ENCODE measurements at places on chromosomes 1 and 21. TPM values are rescaled to one million over a fixed set of nuclear protein-coding genes. Genes with fewer than 3 reads are reported as not detected.
A peak's percentile ranks its signal among the peaks of the same experiment; 100 is the strongest.

C2CD4D gene
- total RNA-seq, result 0.82 TPM

IFNLR1 gene
- total RNA-seq, result 13.0 TPM

SYT2 gene
- total RNA-seq, result 3.9 TPM

ST6GALNAC5 gene
- total RNA-seq, result 10.9 TPM

NECTIN4 gene
- not detected for total RNA-seq

INSRR gene
- total RNA-seq, result not detected

HPCAL4 gene
- not detected for total RNA-seq

NRIP1 gene
- 29.5 TPM for total RNA-seq

DNA sequence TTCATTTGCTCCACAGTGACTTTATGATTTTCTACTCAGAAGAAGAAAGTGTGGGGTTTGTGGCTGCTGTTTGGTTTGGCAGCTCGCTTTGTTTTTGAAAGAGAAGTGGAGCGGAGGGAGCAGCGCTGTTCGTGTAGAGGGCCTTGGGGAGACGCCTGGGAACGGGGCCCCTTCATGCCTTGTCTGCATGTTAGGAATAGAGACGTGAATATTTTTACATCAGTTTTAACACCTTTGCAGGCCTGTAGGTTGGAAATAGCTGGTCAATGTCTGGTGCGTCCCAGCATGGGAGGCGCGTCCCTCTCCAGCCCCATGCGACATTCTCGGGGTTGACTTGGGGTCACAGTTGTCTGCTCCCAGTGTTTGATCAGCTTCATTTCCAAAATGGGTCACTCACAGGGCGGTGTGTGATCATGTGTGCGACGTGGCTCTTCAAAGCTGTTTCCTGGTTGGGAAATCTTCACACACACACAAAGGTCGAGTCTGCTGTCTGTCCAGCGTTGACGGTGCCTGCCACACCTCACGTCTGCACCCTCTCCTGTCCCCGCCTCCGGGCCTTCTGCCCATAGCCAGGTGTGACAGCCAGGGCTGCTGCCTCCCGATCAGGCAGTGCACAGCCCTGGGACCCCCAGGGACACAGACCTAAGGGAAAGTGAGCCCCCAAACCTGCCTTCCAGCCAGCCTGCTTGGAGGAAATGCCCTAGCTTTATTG is 149.2 kb downstream of the PSMG1 start:
- no peak for DNase-seq
- H3K27ac ChIP-seq, result no peak overlapping the region
- peaks cover 7% of the 10 kb centered on the region for H3K4me1 ChIP-seq

- DNase-seq, result no peak
- peaks cover 6% of the 10 kb centered on the region for H3K4me1 ChIP-seq
- H3K27me3 ChIP-seq, result no peaks in the 10 kb centered on the region
- peak overlapping the region; percentile 19 for H3K27ac ChIP-seq
Observed at GRCh38 chr1:234619794-234620247, 9.8 kb upstream of the IRF2BP2 start.

- no peak for DNase-seq
- H3K4me3 ChIP-seq, result no peak overlapping the region
- no peak overlapping the region for H3K27ac ChIP-seq
- peaks cover 29% of the 10 kb centered on the region for H3K27me3 ChIP-seq
- H3K4me1 ChIP-seq, result no peaks in the 10 kb centered on the region
Observed at GRCh38 chr1:112335351-112335750, 60.7 kb upstream of the CTTNBP2NL start.

GRCh38 chr1:153539395-153540093 is 1.2 kb downstream of the S100A5 start:
- H3K27me3 ChIP-seq, result peaks cover 9% of the 10 kb centered on the region
- no peaks in the 10 kb centered on the region for H3K36me3 ChIP-seq
- no peak overlapping the region for H3K27ac ChIP-seq
- H3K4me3 ChIP-seq, result no peak overlapping the region

DNA sequence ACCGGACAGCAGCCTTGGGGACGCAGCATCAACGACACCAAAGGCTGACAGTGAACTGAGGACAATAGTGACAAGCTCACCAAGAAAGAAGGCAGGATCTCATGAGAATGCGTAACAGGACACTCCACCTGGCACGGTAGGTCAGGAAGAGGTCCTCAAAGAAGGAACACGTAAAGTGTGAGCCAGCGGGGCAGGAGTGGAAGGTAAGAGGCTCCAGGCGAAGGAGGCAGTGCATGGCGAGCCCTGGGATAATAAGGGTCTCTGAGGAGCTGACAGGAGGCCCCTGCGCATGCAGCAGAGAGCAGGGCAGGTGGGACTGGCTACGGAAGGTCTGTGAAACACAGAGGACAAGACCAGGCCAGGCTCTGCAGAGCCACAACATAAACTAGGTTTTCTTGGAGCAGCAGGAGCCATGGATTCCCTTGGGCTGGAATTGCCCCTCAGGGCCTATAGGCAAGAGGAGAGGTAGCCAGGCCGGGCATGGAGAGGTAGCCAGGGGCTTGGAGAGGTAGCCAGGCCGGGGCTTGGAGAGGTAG is 8.2 kb downstream of the LSS start:
- peak; percentile 33 for DNase-seq
- no peak overlapping the region for H3K27ac ChIP-seq
- no peaks in the 10 kb centered on the region for H3K27me3 ChIP-seq
- no peaks in the 10 kb centered on the region for H3K4me1 ChIP-seq

DNA sequence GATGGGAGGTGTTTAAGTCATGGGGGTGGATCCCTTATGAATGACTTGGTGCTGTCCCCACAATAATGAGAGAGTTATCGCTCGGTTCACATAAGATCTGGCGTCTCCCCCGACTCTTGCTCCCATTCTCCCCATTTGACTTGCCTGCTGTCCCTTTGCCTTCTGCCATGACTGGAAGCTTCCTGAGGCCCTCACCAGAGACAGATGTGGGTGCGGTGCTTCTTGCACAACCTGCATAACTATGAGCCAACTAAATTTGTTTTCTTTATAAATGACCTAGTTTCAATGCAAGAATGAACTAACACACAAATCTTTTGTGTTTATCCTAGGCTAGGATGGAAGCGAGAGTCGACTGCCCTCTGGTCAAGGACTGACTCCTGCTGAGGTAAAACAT is 31.2 kb upstream of the CDC14A start:
- no peak overlapping the region for H3K4me3 ChIP-seq
- DNase-seq, result no peak
- H3K27ac ChIP-seq, result no peak overlapping the region

- no peak overlapping the region for H3K27ac ChIP-seq
- no peak for DNase-seq
- H3K27me3 ChIP-seq, result peaks cover 11% of the 10 kb centered on the region
- peaks cover 11% of the 10 kb centered on the region for H3K4me1 ChIP-seq
- no peaks in the 10 kb centered on the region for H3K36me3 ChIP-seq
Observed at GRCh38 chr1:51329443-51330325, 678 bp downstream of the TTC39A start.

GRCh38 chr1:232422898-232423297 is 207.0 kb downstream of the SIPA1L2 start:
- peaks cover 84% of the 10 kb centered on the region for H3K36me3 ChIP-seq
- H3K27ac ChIP-seq, result no peak overlapping the region
- DNase-seq, result no peak
- no peak overlapping the region for H3K4me3 ChIP-seq

GRCh38 chr21:44400791-44401385 is 47.5 kb downstream of the TRPM2 start:
- no peaks in the 10 kb centered on the region for H3K4me1 ChIP-seq
- H3K4me3 ChIP-seq, result no peak overlapping the region
- H3K27me3 ChIP-seq, result no peaks in the 10 kb centered on the region
- no peak overlapping the region for H3K27ac ChIP-seq
- no peak for DNase-seq
- H3K36me3 ChIP-seq, result no peaks in the 10 kb centered on the region

- H3K4me3 ChIP-seq, result no peak overlapping the region
- peaks cover 62% of the 10 kb centered on the region for H3K36me3 ChIP-seq
- no peaks in the 10 kb centered on the region for H3K4me1 ChIP-seq
- H3K27me3 ChIP-seq, result no peaks in the 10 kb centered on the region
- H3K27ac ChIP-seq, result no peak overlapping the region
- DNase-seq, result no peak
Observed at GRCh38 chr1:180994262-180994661, 28.4 kb downstream of the STX6 start.

- no peak for DNase-seq
- no peak overlapping the region for H3K4me3 ChIP-seq
Observed at GRCh38 chr1:176603696-176604095, 140.7 kb downstream of the PAPPA2 start.

- DNase-seq, result no peak
- H3K27ac ChIP-seq, result no peak overlapping the region
- no peak overlapping the region for H3K4me3 ChIP-seq
- H3K27me3 ChIP-seq, result no peaks in the 10 kb centered on the region
Observed at GRCh38 chr1:199040076-199040905, 401.5 kb downstream of the PTPRC start.

DNA sequence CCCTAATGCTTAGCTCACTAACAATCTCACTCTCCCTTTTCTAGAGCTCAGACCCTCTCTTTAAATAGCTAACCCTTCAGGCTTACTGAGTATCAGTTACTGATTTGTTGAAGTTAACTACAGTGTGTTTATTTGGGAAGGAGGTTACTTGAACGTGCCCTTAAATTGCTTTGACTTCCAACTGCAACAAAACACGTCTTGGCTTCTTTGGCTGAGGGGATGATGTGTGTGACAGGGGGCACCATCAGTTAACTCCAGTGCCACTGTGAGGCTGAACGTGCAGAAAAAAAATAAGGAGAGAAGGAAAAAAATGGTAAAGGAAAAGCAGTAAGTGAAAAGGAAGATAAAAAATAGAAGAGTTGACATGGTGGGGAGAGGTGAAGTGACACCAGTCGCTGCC is 75.1 kb upstream of the NRIP1 start:
- H3K4me3 ChIP-seq, result peak overlapping the region; percentile 61
- H3K36me3 ChIP-seq, result no peaks in the 10 kb centered on the region
- H3K27me3 ChIP-seq, result no peaks in the 10 kb centered on the region
- peak overlapping the region; percentile 50 for H3K27ac ChIP-seq
- peaks cover 12% of the 10 kb centered on the region for H3K4me1 ChIP-seq
- DNase-seq, result no peak

DNA sequence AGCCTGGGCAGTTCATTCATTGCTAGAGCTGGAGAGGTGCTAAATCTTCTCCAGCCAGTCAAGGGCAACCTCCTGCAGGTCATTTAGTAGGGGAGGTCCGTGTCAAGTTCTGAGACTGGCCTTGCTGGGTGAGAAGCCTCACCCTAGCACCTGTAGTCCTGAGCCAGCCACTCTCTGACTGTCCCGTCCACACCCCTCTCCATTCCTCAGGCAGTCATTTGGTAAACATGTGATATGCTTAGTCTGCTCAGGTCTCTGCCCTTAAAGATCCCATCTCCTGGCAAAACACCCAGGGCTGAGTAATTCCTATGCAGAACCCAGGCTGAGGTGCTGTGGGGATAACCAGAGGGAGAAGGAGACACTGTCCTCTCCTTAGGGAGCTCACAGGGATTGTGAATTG is 13.7 kb upstream of the IGFN1 start:
- H3K4me1 ChIP-seq, result peaks cover 16% of the 10 kb centered on the region
- H3K27ac ChIP-seq, result no peak overlapping the region
- peaks cover 13% of the 10 kb centered on the region for H3K27me3 ChIP-seq
- DNase-seq, result peak; percentile 65
- H3K4me3 ChIP-seq, result no peak overlapping the region

DNA sequence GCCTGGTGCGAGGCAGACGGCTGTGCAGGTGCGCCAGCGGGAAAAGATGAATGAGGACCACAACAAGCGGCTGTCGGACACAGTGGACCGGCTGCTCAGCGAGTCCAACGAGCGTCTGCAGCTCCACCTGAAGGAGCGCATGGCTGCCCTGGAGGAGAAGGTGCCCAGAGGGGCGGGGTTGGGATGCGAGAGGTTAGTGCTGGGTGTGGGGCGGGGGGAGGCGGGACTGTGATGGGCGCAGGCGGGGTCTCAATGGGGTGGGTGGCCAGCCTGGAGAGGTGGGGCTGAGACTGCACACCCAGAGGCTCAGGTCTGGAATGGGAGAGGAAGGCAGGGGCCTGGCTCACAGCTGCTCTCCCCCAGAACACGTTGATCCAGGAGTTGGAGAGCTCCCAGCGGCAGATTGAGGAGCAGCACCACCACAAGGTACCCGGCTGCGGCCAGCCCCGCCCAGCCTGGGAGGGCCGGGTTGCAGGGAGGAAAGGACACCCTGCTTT is 22.3 kb downstream of the PPFIA4 start:
- no peaks in the 10 kb centered on the region for H3K36me3 ChIP-seq
- no peak overlapping the region for H3K27ac ChIP-seq
- peaks cover 9% of the 10 kb centered on the region for H3K4me1 ChIP-seq

GRCh38 chr1:112982853-112983536 is 27.0 kb upstream of the SLC16A1 start:
- H3K27me3 ChIP-seq, result no peaks in the 10 kb centered on the region
- no peaks in the 10 kb centered on the region for H3K4me1 ChIP-seq
- H3K27ac ChIP-seq, result no peak overlapping the region
- DNase-seq, result no peak

- H3K36me3 ChIP-seq, result peaks cover 6% of the 10 kb centered on the region
- no peaks in the 10 kb centered on the region for H3K27me3 ChIP-seq
- DNase-seq, result no peak
- H3K4me1 ChIP-seq, result no peaks in the 10 kb centered on the region
- no peak overlapping the region for H3K27ac ChIP-seq
Observed at GRCh38 chr1:116997066-116997465, 4.5 kb upstream of the CD101 start.

DNA sequence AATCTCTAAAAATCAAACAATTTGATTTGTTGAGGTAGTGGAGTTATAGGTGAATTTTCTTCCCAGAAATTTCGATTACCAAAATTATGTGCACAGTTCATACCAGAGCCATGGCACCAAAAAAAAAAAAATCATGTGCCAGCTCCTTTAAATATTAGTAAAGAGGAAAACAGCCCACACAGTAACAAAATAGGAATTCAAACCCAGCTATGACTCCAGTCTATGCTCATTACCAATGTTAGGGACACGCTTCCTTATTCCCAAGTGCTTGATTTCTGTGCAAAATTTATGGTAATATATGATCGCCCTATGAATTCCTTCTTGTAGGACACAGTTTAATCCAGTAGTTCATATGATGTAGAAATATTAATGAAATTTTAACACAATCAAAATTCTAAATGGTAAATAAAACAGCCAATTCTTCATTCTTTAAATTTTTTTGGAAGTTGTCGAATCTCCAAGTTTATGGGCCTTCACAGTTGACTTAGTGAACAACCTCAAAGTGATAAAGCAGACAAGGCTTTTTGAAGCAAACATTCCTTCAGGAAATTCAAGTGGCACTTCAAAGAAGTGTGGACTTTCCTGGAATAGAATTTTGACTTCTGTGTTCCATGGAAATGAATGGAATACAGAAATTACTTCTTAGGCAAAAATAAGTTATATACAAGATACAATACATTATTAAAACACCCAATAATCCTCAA is 1.9 kb downstream of the TOR1AIP2 start:
- H3K36me3 ChIP-seq, result peaks cover 48% of the 10 kb centered on the region
- peak overlapping the region; percentile 97 for H3K4me3 ChIP-seq
- no peaks in the 10 kb centered on the region for H3K27me3 ChIP-seq
- H3K27ac ChIP-seq, result no peak overlapping the region

- peak; percentile 92 for DNase-seq
- no peaks in the 10 kb centered on the region for H3K27me3 ChIP-seq
- H3K36me3 ChIP-seq, result no peaks in the 10 kb centered on the region
- H3K4me1 ChIP-seq, result peaks cover 19% of the 10 kb centered on the region
- H3K27ac ChIP-seq, result peak overlapping the region; percentile 86
- H3K4me3 ChIP-seq, result peak overlapping the region; percentile 32
Observed at GRCh38 chr1:109877317-109877771, 33.3 kb upstream of the CSF1 start.

Data from endodermal cell (in vitro differentiated cells).